ENCODE measurements at places on chromosomes 12 and 14.
A peak's percentile ranks its signal among the peaks of the same experiment; 100 is the strongest.

- no peak for DNase-seq
Measured at GRCh38 chr12:74349925-74350324, 187.7 kb upstream of the ATXN7L3B start.

DNA sequence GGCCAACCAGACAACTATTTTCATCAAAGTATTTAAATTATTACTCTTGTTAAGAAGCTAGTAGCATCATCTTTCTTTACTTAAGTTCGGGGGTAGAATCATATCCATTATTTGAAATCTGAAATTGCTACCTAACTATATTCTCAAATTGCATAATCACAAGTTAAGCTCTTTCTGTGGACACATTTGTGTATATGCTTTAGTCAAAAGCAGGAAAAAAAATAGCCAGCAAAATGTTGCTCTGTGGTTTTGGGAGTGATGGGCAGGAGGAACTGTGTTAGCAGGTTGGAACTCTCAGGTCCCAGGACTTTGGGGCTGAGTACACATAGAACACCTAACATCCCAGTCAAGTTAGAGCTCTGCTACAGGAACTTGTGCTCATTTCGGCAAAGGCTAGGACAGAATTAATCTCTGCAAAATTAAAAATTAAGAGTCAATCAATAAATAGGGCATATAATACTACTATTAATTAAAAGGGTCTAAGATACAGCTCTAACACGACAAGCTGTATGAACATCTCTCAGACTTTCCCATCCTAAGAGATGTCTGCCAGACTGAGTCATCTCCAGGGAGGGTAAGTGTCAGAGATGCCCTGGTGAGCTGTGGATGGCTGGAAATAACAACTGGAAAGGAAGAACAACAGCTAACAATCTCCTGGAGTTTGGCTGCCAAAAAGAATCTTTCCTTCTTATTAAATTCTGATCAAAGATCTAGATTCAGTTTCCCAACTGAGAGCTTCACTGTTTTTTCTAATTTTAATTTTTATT lies 203.5 kb upstream of the GZMB start:
- peak; percentile 16 for DNase-seq

DNA sequence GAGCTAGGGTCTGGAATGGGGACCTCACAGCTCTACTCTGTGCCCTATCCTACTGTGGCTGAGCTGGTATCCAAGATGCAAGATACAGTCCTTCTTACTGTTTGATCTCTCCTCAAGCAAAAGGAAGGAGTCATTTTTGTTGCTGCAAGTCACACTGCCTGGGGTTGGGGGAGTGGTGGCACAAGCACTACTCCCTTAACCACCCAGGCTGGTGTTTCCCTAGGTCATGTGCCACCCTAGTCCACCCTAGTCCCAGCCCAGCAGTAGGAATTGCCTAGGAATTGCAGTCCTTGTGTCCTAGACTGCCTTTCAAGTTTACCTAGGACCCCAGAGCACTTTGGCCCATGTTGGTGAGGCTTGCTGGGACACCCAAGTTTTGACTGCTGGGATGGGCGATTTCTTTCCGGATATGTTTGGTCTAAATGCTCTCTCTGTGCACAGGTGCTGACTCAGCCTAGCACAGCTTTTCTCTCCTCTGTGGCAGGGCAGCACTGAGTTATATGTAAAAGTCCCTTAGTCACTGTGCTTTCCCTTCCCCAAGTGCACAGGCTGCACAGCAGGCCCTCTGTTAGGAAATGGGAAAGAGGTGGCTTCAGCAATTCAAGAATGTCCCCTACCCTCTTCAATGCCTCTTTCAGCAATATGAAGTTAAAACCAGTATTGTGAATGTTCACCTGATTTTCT lies 54.9 kb downstream of the SLC6A15 start:
- DNase-seq, result peak; percentile 74

GRCh38 chr14:61256826-61257468 lies 24.2 kb downstream of the TMEM30B start:
- DNase-seq, result no peak

DNA sequence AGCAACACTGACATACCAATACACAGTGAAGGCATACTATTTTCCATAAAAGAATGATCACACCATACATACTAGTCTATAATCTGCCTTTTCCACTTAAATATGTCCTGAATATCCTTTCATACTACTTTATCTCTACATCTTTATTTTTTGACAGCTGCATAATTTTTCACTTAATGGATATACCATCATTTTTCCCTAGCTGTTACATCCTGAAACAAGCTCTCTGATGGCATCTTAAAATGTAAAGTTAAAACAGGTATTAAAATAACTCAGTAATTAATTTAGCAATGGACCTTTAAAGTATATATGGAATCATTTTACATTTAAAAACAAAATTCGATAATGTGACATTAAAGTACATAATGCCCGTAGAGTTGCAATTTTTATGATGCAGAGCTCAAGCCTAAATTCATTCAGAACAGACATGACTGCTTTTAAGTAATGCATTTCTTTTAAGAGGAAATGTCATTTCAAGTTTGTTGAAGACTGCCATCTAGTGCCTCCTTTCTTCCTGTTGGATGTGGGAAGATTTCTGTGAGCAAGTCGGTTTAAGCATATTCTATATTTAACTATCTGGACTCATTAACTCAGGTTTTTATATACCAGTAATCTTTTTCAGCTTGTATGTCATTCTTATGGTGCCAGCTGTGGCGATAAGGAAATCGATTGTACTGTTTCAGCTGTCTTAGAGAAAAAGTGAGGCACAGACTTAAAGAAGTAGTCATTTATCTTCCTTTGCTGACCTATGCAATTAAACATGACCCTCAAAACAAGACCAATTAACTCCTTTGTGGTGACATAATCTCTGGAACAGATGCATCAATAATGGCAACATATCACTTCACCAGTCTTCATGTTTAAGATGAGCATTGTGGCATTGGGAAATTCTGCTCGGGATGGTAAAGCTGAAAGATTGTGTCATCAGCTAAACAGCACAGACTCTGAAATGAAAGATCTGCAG lies 20.3 kb downstream of the PRICKLE1 start:
- peak; percentile 64 for DNase-seq

DNA sequence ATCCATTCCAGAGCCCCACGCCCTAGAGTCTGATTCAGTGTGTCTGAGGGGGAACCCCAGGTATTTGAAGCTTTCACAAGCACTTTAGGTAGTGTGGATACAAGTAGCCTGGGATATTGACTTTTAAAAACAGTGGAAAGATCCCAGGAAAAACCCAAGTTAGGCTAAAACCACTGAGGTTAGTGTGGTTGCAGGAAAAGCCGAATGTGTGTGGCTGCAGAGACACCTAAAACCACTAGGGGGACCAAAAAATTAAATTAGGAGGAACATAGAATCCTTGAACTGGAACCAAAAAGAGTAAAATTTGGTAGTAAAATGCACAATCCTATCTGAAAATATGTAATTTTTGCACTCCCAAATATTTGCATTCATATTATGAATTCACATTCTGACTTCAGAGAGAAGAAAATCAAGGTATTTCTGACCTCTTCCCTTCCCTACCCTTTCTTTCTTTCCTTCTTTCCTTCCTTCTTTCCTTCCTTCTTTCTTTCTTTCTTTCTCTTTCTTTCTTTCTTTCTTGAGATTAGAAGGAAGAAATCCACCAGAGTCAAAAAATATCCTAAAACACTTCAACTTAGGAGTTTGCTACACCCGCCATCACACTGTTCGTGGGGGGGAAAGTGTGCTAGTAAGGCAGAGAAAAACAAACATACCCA lies 37.8 kb downstream of the SLCO1A2 start:
- DNase-seq, result peak; percentile 20

DNA sequence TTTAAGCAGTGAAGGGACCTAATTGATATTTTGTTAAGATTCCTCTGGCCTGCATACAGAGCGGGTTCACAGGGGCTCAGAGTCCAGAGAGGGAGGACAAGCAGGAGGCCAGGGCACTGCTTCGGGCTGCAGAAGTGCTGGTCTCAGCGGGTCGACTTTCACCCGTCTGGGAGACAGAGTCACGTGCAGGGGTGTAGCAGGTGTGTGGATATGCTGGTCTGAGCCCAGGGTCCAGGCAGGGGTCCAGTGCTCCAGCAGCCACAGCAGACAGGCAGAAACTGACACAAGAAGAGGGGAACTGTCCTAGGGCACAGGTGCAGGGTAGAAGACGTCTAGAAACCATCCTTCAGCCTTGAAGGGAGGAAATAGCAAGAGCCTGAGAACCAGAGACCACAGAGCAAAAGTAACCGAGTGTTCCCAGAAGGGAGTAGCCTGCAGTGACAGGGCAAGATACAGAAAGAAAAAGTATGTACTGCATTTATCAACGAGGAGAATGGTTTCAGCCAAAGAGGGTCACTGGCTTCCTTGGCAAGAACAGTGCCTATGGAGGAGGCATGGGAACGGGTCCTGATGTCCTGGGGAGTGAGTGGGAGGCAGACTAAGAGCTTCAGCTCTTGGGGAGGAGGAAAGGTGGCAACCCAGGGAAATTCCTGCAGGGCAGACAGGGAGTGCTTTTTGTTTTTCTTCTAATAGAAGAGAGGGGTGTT lies 28.7 kb downstream of the FBXO21 start:
- no peak for DNase-seq

DNA sequence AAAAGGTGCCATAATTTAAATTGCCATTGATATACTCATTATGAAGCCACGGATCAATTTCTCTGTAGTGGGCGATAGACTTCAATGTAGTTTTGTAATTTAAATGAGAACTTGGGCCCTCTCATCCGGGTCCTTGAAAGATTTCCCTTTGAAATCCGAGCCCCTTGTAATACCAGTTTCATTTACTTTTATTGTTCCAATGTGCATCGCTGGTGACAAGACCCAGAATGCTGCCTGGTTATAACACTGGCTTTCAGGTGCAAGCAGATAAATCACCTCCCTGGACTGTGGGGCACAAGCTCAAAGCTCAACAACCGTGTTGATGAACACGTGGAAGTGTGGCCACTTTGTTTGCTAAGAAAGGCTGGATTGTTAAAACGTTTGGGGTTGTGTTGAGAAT lies 68.9 kb upstream of the FZD10 start:
- no peak for DNase-seq

DNA sequence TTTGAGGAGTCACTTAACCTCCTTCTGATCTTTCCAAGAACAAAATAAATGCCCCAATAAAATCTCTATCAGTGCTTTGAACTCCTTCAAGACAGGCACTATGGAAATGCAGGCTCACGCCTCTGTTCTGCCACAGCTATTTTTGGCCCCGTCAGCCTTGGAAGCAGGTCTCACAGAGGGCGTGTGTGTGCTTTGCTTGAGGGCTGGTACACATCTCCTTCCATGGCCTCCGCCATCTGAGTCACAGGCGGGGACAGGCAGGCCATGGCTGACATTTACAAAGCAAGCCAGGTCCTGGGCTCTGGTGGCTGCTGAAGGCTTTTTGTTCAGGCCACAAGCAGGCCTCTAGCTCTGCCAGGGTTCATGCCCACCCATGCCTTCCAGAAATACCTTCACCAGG lies 16.0 kb downstream of the PRIMA1 start:
- DNase-seq, result no peak

DNA sequence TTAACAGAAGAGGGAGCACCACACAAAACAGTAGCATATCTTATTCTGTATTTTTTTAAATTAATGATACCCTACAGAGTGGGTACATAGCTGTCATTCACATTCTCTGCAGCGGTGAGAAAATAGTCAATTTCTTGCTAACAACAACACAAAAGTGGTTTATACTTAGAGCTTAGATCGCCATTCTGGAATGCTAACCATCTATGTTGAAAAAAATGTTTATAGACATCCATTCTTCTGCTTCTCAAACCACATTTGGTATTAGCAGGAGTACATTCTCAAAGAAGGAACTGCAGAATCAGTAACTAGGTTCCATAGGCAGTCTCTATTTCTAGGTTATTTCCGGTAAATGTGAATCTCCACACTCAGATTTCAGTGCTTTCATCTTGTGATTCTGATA lies 185.9 kb downstream of the PPFIA2 start:
- DNase-seq, result peak; percentile 30

DNA sequence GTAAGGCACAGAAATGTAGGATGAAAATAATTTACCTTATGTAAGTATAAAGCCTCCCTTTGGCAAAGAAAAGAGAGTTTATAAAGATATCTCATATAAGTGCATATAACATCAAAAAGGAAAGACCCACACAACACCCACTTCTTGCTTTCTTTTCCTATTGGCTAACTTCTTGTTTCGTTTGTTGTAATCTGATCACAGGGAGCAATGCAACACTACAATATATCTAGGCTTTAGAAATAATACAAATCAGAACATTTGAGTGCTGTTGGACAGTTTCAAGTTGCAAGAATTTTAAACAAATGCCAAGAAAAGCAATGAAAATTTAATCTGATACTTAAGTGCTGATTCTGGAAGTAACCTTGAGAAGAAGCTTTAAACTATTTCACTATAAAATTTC lies 1.3 kb downstream of the FGD6 start:
- DNase-seq, result peak; percentile 58

- no peak for DNase-seq
Measured at GRCh38 chr12:110995016-110995415, 74.6 kb upstream of the MYL2 start.

DNA sequence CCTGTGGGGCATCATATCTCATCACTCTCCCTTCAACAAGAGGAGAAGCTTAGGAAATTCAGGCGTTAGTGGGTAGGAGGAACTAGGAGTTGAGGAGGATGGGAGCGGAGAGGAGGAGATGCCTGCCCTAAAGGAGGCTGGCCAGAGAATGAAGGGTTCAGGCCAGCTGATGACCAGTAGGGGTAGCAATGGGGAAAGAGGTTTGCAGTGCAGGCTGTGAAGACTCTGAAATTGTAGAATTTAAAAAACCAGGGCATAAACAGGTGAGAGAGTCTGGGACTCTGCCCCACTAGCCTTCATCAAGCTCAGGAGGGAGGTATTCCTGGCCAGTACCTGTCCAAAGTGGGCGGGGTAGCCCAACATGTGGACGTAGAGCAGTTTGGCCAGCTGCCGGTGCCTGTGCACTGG lies 809 bp downstream of the AP1G2 start:
- DNase-seq, result no peak

DNA sequence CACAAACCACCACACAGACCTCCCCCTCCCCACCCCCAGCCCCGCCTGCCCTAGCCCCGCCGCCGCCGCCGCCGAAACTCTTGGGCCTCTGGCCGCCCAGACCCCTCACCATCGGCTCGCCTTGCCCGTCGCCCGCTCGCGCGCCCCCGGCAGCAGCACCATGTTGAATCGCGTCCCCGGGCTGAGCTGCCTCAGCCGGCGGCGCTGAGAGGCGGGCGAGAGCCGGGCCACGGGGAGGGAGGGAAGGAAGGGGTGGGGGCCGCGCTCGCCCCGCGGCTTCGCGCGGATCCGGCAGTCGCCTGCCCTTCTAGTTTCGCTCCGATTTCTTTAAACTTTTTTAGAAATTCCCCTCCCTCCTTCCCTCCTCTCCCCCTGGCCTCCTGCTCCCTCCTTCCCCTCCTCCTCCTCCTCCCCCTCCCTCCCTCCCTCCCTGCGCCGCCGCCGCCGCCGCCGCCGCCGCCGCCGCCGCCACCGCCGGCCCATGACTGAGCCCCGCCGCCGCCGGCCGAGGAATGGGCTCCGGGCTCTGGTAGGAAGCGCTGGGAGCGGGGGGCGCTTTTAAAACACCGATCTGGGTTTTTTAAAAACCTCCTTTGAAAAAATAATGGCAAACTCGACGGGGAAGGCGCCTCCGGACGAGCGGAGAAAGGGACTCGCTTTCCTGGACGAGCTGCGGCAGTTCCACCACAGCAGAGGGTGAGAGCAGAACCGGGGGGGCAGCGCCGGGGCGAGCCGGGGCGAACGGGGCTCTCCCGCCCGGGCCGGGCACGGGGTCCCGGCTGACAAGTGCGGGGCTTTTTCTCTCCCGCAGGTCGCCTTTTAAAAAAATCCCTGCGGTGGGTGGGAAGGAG lies at the start of gene ARID2:
Gene ARID2, plus strand, starts transcription at position 474 of the 851 bp plus-strand sequence. Its CDS starts 131 bp downstream, at position 605.
- DNase-seq, result peak; percentile 76

- DNase-seq, result no peak
Measured at GRCh38 chr14:89430391-89431236, 13.6 kb upstream of the FOXN3 start.
